ENCODE measurements at places on chromosomes 6 and 20.

GRCh38 chr6:72533606-72534005 is 88.3 kb upstream of the KCNQ5 start:
- no peak for DNase-seq

- no peak for DNase-seq
Observed at GRCh38 chr20:24672886-24673677, 203.7 kb downstream of the SYNDIG1 start.

DNA sequence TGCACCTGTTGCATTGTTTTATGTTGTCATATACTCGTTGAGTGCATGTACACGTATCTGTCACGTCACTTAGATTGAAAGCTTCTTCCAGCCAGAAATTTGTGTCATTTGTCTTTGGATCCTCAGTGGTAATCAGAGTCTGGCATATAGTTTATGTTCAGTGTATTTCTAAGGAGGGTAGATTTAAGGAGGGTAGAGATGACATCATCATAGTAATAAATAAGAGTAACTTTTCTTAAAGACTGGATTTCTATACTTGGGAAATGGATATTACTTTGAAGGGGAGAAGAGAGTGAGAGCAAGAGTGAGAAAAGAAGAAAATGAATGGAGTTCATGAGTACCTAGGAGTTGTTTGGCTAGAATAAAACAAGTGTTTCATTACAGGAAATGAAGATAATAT is 255.0 kb upstream of the SASH1 start:
- no peak for DNase-seq

GRCh38 chr20:58497076-58497641 is 18.0 kb downstream of the APCDD1L start:
- no peak for DNase-seq

DNA sequence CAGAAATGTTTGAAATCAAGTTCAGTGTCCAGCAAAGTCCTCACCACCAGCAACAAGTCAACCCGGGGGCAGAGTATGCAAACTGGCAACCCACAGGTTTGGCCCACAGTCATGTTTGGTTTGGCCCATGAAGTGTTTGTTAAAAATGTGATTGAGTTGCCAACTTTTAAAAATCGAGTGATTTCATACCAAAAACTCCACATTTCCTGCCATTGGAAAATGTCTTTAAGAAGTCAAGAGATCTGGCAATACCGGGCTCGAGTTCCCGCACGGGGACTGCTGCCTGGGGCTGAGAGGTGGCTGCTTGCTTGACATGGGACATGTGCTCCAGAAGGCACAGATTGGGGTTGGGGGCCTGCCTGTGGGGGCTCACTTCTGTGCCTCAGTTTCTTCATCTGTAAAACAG is 36.1 kb downstream of the PREX1 start:
- DNase-seq = no peak

DNA sequence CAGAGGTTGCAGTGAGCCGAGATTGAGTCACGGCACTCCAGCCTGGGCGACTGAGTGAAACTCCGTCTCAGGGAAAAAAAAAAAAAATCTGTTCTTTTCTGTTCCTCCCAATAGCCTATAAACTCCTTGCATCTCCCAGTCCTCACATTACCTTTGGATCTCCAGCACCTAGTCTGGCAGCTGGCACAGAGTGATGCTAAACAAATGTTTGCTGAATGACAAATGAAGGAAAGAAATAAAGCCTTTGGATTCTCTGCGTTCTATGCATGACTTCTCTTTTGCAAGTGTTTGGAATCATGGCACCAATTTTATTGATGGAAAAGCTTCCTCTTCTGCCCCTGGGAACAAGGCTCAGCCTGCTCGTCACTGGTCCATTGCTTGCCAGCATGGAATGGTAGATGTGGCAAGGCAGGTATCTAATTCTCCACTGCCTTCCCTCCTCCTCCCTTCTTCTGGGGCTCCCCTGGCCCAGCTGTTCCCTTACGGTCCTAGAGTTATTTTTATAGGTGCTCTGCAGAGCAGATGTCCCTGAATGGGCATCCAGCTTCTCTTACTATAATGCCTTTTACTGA is 53.6 kb upstream of the FYN start:
- no peak for DNase-seq

- DNase-seq = no peak
Observed at GRCh38 chr6:7324520-7324919, 11.5 kb upstream of the SSR1 start.

DNA sequence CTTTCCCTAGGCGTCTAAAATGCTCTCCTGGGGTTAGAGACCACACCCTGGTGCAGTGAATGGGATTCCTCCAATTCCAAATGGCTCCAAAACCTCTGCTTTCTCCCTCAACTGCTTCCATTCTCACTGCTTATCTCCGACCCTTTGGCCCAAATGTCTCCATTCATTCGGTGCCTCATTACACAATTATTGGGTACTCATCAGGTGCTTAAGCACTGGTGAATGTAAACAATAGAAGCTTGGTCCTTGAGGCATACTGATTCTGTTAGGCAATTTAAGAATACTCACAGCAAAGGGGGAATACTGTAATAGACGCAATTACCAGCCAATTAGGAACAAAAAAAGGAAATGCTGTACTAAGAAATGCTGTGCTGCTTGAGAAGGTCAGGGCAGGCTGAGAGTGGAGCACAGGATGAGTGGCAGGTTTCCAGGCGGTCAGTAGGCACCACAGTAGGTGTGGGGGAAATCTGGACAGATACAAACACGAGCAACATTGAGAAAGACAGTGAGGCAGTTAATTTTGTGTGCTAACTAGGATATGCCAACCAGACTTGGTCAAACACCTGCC is 23.0 kb downstream of the GMDS start:
- no peak for DNase-seq

DNA sequence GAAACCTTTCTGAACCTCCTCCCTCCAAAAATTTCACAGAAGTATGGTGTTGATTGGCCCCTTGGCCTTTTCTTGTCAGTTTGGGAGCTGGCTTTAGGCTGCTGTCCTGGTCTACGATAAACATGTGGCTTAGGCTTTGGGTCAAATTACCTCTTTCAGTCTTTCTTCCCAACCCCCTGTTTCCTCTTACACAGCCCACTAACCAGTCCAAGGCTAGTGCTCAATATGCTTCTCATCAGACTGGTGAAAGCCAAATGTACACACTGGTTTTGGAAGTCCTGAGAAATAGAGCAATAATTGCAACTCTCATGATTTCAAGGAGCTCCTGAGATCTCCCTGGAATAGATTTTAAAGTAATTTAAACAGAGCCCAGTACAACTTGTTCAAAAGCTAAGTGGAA is 933.7 kb upstream of the GJE1 start:
- no peak for DNase-seq

GRCh38 chr6:35626401-35626800 is 62.3 kb downstream of the FKBP5 start:
- no peak for DNase-seq

DNA sequence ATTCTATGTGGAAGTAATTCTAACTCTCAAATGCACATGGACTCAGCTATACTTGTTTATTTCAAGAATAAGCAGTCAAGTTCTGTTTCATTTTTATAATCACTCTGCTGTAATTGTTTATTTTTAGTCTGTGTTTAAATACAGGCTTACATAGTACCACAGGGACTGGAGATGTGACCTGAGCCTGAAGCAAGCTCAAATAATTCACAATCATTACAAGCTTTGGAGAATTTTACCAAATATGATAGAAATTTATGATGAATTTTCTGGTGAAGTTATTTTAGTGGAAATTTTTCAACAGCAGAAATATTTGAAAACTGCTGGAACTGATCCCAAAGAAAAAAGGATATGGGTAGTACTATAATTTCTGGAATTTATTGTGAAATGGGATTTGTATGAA is 41.6 kb upstream of the DSE start:
- DNase-seq = no peak

GRCh38 chr20:16637797-16638196 is 64.5 kb upstream of the KIF16B start:
- no peak for DNase-seq

DNA sequence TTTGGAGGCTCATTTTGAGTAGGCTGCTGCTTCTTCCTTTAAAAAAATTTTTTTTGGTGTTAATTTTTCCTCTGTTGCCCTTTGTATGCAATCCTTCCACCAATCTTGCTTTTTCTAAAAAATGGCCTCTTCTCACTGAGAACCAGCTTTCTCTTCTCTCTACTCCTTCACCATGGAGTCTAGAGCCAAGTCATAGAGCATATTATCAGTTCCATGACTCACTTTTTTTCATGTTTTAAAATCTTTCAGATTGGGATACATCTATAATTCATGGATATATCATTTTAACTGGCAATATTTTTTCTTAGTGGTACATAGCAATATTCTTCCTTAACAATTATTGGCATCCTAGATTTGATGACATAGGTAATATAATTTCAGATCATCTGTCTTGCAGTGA is 62.7 kb downstream of the SLX4IP start:
- DNase-seq = no peak

DNA sequence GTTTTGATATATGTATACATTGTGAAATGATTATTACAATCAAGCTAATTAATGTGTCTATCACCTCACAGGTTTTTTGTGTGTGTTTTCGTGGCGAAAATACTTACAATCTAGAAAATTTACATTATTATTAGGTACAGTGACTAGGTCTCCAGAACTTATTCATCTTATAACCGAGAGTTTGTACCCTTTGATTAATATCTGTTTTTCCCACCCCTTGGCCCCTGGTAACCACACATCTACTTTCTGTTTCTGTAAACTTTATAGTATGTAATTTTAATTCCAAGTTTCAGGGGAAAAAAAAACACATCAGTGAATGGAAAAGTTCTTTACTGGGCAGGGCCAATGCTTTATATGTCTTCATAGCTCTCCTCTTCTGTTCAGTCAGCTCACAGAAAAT is 131.4 kb downstream of the LMBRD1 start:
- DNase-seq = no peak

GRCh38 chr6:98942263-98942803 is 5.4 kb downstream of the FBXL4 start:
- DNase-seq = no peak

DNA sequence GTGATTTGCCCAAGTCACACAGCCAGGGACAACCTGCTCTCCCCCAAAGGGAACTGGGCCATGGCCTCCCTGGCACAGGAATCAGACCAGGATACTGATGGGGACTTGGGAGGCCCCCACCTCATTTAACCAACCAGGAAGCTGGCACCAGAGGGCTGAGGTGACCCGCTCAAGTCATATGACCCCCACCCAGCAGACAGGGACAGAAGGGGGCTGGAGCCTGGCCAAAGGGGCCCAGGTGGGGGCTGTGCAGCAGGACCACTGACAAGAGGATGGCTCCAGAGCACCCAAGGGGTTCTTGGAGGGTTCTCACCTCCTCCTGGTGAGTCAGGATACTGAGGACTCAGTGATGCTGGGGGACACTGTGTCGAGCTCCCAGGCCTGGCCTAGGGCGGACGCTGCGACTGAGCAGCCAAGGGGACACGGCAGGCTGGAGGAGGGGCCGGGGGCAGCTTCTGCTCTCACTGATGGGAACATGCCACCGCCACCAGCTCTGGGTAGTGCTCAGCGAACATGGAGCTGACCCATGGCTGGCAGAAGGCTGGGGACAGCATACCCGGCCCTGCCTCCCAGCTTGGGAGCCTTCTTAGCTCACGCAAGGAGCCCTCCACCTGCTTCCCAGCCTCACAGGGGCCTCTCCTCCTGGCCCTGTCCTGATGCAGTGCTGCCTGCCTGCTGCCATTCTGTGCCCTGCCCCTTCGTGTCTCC is 1.2 kb downstream of the CST7 start:
- DNase-seq = no peak

DNA sequence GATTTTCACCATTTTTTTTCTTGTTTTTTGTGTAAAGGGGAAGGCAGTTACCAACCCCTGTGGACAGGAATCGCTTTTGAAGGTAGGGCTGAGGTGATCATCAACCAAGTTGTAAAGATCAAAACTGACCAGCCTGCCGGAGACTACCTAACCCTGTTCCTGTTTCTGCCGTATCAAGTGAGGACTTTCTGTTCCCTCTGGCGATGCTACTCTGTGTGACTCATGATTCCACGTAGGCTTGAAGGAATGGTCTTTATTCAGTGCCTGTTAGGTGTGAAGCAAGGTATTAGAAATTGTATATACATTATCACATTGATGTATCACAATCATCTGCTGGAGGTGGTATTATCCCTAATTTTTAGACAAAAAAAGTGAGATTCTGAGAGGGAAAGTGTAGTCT is 161.3 kb downstream of the SOX4 start:
- DNase-seq = no peak

- no peak for DNase-seq
Observed at GRCh38 chr6:3594201-3594600, 137.4 kb upstream of the SLC22A23 start.

DNA sequence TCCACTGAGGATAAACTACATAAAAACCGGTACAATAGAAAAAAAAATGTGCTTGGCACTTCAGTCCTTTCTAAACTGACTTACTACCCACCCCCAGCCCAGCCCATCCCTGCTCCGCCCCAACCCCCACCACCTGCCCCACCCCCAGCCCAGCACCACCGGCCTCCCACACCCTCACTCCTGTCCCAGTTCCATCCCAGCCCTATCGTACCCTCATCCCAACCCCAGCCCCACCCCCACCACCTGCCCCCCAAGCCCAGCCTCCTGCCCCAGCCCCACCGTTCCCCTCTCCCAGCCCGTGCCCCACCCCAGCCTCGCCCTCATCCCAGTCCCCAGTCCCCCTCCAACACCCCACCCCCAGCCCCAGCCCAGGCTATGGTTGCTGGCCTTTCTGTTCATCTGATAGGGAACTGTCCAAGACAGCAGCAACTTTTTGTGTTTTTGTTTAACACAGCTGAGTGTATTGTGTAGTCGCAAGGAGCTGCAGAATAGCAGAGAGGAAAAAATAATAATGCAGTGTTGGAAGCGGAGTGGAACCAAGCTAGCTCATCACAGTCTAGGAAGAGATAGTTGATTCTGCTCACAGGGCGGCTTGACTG is 61.9 kb downstream of the SASH1 start:
- no peak for DNase-seq

DNA sequence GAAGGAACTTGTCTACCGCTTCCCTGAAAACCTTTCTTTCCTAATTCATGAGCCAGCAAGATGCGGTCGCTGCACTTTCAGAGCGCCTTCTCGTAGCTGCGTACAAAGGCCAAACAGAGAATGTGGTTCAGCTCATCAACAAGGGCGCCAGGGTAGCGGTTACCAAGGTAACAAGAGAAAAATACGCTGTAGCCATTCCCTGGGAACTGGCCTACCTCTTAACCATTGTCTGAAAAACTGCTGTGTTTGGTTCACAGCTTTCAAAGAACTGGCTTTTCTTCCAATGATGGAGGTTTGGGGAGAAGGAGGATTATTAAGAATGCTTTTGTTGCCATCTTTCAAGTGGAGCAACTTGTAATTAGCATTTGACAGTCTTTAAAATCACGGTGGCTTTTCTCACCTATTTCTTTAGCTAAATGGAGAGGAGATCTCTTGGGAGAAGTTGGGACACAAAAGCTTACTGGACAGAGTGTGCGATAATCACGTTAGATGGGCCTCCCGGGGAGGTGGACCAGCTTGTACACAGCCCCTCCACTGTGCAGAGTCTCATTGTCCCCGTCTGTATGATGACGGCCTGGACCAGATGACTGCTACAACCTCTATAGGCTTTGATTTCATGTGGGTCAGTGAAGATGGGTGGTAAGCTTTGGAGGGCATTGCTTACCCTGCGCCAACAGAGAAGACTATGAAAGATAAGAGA is 71.5 kb downstream of the LYRM2 start:
- DNase-seq = no peak

- DNase-seq = no peak
Observed at GRCh38 chr6:31922942-31923341, 4.6 kb upstream of the C2 start.
